ENCODE measurements at places on chromosomes 4 and X. TPM values are rescaled to one million over a fixed set of nuclear protein-coding genes. Genes with fewer than 3 reads are reported as not detected.

Gene PPP2R3B
- 7.3 TPM for total RNA-seq

GRCh38 chrX:120741452-120741851 is 111.6 kb upstream of the C1GALT1C1 start:
- no peak for DNase-seq

- DNase-seq, result no peak
Measured at GRCh38 chr4:66197451-66197850, 527.2 kb upstream of the EPHA5 start.

Gene TLL1
- total RNA-seq, result 7.2 TPM

GRCh38 chr4:55183926-55184599 is 58.7 kb upstream of the KDR start:
- DNase-seq, result no peak

Gene SPANXB1
- not detected for total RNA-seq

DNA sequence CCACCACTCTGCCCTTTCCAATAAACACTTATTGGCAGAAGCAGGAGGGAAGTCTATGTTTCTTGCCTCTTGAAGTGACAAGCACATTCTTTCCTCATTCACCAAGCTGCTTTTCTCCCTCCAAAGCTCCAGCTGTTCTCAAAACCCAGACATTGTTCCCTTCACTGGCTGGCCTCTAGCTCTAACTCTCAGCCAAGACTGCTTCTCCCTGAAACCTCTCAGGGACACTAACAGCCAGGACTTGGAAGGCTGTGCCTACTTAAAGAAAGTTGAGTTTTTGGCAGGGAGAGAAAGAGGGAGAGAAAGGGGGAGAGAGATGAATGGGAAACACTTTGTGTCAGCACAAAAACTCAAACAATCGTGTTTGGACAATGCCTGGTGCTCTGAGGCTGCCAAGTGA is 99.5 kb downstream of the COX18 start:
- DNase-seq, result no peak

DNA sequence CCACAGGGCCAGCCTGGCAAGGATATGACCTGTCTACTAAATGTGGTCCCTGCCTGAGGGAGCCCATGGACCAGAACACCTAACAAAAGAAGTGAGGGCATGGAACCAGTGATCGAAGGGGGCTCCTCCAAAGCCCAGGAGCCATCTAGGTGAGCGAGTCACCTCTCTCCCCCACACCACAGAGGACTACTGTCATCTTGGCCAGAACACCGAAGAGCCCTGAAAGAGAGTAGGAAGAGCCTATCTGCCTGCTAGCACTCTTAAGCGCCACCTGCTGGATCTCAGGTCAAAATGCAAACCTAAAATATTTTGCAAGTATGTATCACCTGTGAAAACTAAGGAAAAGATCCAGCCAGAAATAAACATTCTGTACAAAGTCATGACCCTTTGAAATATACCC is 137.9 kb upstream of the ZXDB start:
- no peak for DNase-seq

DNA sequence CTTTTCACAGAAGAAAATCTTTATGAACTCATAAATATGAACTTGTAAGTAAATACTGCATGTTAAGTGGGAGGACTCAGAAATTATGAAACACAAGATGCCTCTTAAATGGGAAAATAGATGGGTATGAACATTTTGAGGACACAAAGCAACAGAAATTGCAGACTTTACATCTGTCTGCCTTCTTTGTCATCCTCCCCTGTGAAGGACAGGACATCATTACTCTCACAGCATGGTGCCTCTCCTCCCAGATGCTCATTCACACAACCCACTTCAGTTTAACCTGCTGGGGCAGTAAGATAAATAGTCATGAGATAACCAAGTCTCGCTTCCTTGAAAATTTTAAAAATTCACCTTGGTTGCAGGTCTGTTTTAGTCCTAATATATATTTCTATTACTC is 144.5 kb downstream of the APBB2 start:
- DNase-seq, result no peak

Gene RAB41
- total RNA-seq, result not detected

GRCh38 chr4:7255996-7256395 is 63.7 kb downstream of the SORCS2 start:
- no peak for DNase-seq

Gene SHROOM2
- total RNA-seq, result 0.58 TPM

DNA sequence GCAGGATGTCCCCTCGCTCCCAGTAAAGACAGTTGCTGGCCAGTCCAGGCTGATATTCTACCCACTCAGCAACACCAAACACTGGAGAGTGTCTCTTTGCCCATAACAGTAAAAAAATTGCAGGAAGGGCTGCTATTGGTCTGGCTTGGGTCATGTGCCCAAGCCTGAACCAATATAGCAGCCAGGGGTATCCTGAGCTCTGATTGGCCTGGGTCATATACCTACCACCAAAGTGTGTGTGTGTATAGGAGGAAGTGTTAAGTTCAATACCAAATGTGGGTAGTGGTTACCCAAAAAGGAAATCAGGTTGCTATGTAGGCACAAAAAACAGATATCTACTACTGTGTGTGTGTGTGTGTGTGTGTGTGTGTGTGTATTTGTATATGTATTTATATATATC is 373.2 kb downstream of the BCOR start:
- DNase-seq, result no peak

GRCh38 chr4:24975510-24975909 is 55.2 kb downstream of the LGI2 start:
- no peak for DNase-seq

DNA sequence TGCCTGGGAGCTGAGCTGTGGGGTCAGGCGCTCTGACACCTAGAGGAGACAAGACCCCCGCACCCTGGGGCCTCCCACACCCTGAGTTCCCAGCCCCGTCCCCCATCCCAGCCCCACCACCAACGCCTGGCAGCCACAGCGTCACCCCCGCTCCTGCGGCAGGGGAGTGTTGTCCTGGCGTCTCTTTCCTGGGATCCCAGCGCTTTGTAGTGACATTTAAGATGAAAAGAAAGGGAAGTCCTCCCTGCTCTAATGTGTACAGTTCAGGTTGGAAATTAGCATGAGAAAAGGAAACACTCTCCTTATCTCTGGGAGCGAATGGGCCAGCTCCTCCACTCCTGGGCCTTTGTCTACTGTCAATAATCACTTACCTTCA is 112.1 kb downstream of the FAM53A start:
- DNase-seq, result no peak

DNA sequence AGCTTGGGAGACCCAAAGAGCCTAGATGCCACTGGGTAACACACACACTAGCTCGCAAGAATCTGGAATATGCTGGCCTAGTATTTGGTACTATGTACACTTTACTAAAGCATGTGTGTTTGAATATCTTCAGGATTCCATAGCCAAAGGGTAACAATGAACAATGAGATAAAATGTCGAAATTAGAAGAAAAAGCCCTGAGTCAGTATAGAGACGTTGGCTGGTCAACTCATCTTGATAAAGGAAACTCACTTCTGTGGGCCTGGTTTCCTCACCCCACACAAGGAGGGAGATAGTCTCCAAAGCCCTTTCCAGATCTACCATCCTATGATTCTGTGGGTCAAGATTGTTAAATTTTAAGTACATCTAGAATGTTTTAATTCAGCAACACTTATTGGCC is 6.9 kb downstream of the ZDHHC9 start:
- DNase-seq, result no peak

Gene THAP9
- total RNA-seq, result 2.0 TPM

Gene SLITRK4
- total RNA-seq, result 1.5 TPM

DNA sequence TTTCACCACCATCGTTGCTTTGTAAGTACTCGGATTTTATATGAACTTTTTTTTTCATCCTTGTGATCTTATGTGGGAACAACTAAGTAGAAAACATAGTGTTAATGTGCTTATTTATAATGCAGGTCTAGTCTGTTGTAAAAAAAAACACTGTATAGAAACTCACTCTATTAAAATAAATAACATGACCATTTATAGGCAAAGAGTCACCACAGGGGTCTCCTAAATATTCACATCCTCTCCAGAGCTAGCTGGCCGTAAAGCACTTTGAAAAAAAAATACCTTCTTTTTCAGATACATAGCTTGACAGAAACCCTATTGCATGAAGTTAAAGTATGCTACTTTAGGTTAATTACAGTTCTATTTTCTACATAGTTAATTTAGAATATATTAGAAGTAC is 11.2 kb downstream of the TMEM184C start:
- no peak for DNase-seq

Gene ARX
- not detected for total RNA-seq

DNA sequence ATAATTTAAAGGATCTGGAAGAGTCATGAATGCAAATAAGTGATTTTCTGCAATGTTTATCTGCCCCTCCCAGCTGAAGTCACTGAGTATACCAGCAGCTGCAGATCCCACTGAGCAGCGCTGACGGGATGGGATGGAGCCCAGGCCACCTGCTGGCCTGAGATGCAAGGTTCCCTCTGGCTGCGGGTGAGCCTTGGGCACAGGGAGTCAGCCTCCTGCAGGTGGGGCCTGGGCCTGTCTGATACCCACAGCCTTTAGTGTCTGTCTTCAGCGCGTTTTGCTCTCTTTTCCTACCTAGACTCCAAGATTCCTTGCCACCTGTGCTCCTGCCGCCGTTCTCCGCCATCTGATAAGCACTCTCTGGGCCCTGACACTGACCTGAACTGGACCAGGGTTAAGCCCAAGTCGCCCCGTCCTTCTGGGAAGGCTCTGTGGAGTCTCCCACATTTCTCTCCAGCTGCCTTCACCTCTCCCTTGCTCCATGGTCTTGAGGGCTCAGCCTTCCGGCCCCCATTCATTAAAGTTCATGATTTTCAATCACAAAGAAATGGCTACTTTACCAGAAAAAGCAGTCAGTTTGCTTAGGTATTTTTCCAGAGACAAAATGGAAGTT is 223.1 kb upstream of the FAT1 start:
- DNase-seq, result no peak

GRCh38 chrX:19543951-19544381 is 28.7 kb upstream of the MAP3K15 start:
- DNase-seq, result no peak

DNA sequence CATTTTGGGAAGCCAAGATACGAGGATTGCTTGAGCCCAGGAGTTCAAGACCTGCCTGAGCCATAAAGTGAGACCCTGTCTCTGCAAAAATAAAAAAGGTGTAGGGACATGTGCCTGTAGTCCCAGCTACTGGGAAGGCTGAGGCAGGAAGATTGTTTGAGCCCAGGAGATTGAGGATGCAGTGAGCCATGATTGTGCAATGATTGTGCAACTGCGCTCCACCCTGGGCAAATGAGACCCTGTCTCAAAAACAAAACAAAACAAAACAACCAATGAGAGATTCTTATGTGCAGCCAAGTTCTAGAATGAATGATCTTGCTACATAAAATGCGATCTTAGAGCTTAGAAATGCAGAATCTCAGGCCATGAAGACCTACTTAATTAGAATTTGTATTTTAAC is 22.5 kb downstream of the SLC9B2 start:
- DNase-seq, result no peak

DNA sequence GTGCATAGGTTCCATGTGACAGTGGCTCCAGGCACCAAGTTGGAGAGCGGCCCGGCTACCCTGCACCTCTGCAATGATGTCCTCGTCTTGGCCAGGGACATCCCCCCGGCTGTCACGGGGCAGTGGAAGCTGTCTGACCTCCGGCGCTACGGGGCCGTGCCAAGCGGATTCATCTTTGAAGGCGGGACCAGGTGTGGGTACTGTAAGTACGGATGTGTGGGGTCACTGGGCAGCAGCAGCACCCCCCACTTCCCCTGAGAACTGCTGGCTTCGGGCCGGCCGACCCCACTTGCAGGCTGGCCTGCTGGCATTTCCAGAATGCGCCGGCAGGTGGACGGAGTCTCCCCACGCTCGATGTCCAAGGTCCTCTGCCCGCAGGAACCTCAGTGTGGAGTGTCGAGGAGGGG is 13.2 kb downstream of the DOK7 start:
- DNase-seq, result no peak

Gene QRFPR
- not detected for total RNA-seq

GRCh38 chr4:32689518-32689917 is 1969.3 kb downstream of the PCDH7 start:
- no peak for DNase-seq

GRCh38 chr4:76279462-76279861 is 27.1 kb upstream of the STBD1 start:
- DNase-seq, result no peak

Gene MAGEB2
- total RNA-seq, result not detected

DNA sequence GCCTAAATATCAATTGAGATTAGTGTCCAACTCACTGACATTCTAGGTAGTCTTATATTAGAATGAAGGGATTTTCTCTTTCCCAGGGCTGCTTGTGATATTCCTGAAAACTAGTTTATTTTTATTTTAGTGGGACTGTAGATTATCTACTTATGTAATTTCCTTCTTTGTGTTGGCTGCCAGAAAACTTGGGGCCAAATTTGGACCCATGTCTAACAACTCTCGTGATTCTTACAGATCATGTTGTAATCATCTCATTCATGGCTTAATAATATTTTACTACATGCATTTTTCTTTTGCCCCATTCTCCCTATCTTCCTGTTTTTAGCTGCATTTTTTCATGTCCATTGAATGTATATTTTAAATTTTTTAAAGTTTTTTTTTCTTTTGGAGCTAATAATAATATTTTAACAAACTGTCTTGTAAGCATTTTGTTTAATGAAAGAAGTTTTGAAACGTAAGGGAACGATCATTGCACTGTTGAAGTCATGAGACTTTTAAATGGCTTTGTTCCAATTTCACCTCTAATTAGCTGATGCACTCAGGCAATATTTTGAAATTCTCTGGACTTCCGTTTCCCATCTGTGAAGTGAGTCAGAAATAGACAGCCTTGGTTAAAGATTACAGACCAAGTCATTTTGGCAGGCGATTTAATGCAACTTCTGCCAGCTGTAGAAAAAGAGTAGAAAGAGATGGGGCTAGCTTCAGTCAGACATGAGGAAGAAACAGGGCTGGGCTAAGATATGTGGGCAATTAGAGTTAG is 14.3 kb upstream of the TDO2 start:
- DNase-seq, result no peak

DNA sequence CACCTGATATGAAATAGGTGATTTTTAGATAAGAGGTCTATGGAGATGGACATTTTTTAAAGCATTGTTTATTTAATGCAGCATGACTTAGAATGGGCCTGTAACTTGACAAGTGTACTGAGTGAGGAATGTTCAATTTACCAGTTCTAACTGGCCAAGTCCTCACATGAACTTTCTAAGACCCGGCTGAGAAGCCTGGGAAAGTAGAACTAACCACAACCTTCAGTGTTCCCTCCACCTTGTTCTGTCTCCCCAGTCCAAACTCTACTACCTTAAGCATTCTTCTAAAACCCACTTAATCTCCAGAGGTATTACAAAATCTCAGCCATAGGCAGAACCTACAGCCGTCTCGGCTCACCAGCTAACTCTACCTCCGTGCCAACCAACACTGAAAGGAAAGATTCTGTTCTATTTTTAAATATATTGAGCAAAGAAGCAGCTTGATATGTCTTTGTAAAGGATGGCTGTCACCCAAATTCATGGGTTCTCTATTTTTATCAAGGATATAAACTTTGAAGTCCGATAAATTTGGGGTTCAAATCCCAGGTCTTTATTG is 6.8 kb downstream of the PPARGC1A start:
- DNase-seq, result no peak

Gene CT45A1
- not detected for total RNA-seq

Gene HTN3
- total RNA-seq, result not detected

All from mesenteric fat pad (tissue), 1 donor.